Left renal pelvis (tissue), 4 donors: ENCODE measurements at places on chromosomes 1 and 21.

DNA sequence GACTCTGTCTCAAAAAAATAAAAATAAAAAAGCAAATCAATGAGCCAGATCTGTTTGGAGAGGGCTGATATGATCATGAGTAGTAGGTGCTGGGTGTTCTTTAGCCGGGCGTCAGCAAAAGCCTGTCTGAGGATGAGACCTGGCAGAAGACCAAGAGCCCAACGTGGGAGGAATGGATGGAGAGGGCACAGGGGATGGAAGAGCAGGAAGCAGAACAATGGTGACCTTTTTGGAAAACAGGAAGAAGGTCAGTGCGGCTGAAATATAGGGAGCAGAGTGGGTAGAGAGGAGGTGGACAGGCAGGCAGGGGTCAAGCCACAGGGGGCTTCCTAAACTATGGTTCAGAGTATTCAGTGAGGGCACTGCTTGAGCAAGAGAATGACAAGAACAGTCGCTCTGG, 30.9 kb downstream of the VWA5B1 start:
- no peak for DNase-seq

DNA sequence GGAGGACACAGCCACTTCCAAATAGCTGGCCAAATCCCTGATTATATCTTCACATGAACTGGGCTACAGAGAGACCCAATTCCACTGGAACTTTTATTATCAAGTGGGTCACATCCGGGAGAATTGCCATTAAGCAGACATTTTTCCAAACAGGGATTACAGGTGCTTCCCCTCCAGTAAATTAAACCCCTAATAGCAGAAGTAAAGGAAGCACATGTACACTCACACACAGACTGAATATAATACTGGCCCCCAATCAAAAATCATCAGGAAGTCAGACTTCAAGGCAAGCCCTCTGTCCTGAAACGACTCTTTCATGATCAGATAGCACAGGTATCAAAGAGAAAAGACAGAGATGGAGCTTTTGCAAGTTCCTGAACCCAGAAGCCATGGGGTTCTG, 118.6 kb upstream of the PPP2R5A start:
- DNase-seq: no peak

DNA sequence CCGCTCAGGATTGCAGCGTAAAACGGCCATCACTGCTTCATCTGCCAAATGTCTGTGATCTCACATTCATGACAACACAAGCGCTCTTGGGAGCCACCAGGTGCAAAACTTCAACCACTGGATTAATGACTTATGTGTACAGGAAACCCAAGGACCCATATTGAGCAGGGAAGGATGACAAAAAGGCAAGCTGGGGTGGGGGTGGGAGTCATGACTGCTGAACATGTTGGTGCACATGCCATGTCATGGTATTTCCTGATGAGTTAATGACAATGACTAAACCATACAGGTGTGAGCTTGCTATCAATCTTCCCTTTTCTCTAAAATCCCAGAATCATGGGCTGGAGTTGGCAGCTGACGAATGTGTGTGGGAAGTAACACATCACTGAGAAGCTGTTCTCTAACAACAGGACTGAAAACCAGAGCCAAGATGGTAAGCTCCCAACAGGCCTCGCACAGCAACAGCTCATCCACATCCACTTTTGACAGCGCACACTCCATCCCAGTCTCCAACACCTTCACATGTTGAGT, 3.1 kb upstream of the SH2D5 start:
- no peak for DNase-seq

DNA sequence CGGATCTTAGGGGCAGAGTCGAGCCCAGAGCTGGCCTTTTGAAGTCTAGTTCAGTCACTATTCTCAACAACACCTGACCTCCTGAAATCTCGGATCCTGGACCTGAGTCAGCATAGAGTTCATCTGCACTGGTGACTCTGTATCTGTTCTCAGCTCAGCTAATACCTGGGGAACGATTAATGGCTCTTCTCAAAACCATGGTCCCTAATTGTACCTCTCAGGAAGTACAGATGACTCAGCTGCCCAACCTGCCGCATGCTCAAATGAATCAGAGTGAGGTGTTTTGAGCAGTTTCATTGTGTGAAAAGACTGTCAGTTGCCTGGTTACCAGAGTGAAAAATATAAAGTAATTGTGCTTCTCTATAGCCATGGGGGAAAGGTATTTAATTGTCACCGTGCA, 89.2 kb downstream of the SLC35F3 start:
- no peak for DNase-seq
